RPMI7951 (cell line): ENCODE measurements at places on chromosomes 7 and 10. TPM values are rescaled to one million over a fixed set of nuclear protein-coding genes. Genes with fewer than 3 reads are reported as not detected.
A peak's percentile ranks its signal among the peaks of the same experiment; 100 is the strongest.

GRCh38 chr7:86148501-86148900 is 495.2 kb upstream of the GRM3 start:
- DNase-seq, result no peak

DNA sequence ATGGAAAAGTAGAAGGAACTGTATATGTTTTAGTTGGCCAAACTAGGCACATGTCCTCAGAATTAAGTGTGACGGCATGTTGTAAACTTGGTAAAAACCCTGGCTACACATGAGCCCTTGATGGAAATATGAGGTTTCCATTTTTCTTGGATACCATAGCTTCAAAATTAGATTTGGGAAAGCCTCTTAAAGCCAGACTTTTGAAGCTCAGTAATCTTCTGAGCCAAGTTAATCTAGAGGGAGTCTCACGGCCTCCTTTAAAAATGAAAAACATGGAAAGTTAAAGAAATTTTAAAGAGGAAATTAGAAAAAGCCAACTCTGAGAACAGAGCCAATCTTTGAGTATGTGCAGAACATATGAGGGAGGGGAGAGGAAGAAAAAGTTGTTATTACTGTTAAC is 376.0 kb downstream of the CTNNA3 start:
- DNase-seq, result no peak

- DNase-seq, result no peak
These were observed 22.9 kb downstream of the PARP12 start for GRCh38 chr7:140039896-140040295.

GRCh38 chr10:77682393-77683087 is 44.9 kb upstream of the KCNMA1 start:
- no peak for DNase-seq

- no peak for DNase-seq
These were observed 4.2 kb downstream of the RARRES2 start for GRCh38 chr7:150337179-150337578.

DNA sequence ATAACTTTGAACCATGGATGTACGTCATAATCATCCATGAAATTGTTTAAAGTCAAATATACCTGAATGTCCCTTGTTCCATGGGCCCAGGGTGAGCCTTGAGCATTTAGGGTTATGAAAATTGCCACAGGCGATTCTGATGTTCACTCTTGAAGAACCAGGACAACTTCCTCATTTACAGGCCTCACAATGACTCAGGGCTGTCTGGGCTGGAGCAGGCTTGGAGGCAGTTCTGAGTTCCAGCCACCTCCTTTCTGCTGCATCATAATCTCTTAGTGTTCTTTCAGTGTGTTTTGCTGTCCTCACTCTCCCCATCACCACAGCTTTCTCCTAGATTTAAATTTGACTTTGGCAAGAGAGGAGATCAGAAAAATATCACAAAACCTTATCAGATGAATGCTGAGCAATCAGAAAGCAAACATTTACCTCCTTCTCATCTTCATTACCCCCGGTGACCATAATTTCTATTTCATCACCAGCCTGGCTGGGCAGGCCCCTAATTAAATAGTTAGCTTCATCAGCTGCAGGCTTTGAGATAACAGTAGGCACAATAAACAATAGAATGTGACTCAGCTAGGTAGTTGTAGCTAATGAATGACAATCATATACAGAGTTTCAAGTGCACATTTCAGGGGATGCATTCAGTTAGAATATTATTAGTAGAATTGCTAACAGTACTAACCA is 571.0 kb downstream of the SH2D4B start:
- DNase-seq, result no peak

KIF11 gene
- 58.1 and 66.2 TPM in 2 replicates for total RNA-seq

DNA sequence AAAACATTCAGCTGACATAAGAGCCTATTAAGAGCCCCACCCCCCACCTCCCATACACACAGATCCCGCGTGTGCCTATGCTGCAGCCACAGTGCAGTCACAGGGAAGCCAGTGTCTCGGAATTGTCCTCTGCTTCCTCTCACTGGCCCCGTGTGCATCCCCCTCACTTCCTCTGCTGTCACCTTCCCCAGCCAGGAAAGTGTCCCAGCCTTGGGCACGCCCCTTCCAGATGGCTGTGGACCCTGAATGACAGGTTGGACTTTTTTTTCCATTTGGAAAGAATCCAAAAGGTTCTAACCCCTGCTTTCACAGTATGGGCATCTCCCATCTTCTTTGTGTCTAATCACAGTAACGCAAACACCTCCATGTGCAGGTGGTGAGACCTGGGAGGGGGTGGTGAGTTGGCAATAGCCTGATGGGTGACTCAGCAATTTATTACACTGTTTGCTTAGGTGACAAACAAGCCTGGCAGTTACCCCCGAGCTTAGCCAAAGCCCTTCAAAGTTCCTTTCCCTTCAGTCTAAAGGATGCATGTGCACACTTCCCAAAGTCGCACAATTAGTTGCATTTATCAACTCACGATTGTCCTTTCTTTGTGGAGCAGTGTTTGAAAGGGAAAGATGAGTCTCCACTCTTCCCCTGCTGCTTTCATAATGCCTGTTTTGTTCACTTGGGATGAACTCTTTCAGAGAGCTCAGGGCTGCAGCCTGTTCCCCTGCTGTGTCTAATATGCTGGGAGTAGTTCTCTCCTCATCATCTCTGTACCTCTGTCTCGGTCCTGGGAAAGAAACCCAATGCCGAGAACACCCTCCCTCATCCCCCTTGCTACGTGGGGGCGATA is 67.5 kb upstream of the EFCAB10 start:
- DNase-seq, result peak; percentile 47

- no peak for DNase-seq
These were observed 2.5 kb downstream of the PNLIPRP1 start for GRCh38 chr10:116593139-116593740.

TMEM273 gene
- not detected in 2 replicates for total RNA-seq

SYT15 gene
- under 0.01 TPM in 1 of 2 replicates, not detected in the other for total RNA-seq

MINPP1 gene
- total RNA-seq, result 36.6 and 38.4 TPM in 2 replicates

- no peak for DNase-seq
These were observed 1175.3 kb upstream of the LRRN3 start for GRCh38 chr7:109915670-109916069.

DNA sequence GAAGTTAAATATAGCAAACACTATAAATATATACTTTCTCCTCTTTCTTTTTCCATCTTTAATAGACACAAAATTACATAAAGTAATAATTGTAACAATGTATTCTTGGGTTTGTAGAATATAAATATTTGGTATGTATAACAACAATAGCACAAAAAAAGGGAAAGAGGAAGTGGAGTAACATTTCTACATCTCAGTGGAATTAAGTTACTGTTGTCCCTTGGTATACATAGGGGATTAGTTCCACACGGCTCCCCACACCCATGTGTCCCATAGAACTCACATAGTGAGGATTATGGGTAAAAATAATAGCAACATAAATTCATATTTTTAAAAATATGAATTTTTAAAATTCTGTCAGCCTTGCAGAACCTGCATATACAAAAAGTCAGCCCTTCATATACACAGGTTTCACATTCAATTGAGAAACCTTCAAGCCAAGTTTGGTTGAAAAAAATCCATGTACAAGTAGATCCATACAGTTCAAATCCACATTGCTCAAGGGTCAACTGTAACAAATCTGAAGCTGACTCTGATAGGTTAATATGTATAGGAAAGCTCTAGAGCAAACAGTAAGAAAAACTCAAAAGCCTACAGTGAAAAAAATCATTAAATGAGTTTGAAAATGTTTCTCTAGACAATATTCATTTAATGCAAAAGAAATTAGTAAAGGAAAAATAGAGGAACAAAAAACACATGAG is 92.4 kb downstream of the HYCC1 start:
- DNase-seq, result no peak

- DNase-seq, result no peak
These were observed 6.6 kb upstream of the LGI1 start for GRCh38 chr10:93751124-93751523.

GRCh38 chr7:101563943-101564777 is 64.9 kb downstream of the MYL10 start:
- no peak for DNase-seq

ADCY1 gene
- total RNA-seq, result 3.1 and 4.4 TPM in 2 replicates

DNA sequence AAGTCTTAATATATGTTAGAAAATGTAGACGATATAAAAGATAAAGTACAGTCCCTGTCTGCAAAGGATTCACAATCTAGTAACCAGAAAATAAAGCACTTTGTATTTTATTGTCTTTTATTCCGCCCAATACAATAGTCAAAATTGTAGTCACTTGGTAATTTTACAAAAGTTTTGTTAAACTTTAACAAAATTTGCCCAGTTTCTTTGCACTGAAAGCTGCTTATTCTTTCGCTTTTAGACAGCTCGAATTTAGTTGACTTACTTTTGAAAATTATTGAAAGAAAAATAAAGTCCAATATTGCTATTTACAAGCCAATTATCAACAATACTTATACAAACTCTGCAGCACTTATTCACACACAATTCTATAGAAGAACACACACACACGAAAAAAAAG is 534.9 kb upstream of the LRRTM3 start:
- no peak for DNase-seq

GRCh38 chr7:7609330-7609729 is 31.2 kb upstream of the UMAD1 start:
- DNase-seq, result no peak

ANKRD22 gene
- not detected in 2 replicates for total RNA-seq

DNA sequence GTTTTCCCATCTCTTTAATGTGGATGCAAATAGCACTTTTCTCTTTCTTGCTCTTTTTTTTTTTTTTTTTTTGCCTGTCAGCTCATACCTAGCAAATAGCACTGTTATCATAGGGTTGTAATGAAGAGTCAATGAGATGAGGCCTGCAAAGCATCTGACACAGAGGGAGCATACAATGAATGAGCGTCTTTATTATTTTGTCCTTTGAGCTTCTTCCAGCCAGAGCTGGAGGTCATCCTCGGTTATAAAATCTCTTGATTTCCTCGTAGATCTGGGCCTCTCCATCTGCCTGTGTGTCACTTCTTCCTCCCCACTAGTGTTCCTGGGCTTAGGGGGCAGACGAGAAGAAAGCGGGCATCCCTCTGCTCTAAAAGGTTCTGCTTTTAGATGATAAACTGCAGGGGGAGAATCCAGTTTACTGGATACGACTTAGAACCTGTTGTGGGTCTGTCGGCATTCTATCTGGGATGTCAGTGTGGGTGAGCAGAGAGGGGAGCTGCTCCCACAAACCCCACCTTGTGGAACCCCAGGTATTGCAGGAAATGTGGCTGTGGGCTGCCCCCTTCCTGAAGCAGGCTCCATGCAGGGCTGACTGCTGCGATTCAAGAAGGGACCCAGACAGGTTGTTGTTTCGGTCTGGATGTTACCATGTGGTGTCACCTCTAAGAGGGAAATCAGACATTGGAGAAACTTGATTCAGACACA is 135.8 kb upstream of the GPR26 start:
- no peak for DNase-seq

DNA sequence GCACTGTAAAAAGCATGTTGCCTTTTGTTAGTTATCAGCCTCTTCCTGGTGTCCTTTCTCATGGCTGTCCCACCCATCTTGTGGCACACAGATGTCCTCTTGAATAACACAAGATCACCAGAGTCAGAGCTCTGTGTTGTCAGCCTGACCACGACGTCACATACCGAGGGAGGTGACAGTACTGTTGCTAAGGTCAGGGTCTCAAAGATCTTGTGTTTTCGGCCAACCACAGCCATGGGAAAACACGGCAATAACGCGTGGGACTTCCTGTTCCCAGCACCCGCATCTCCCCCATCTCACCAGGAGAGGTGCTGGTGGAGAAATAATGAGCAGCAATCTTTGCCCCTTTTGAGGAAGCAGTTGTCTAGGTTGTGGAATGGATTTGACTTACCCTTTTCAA is 40.4 kb downstream of the NPVF start:
- DNase-seq, result no peak

- no peak for DNase-seq
These were observed 1190.6 kb downstream of the SORCS1 start for GRCh38 chr10:105973902-105974301.

SUN3 gene
- total RNA-seq, result not detected in 2 replicates

TRPV6 gene
- not detected in 2 replicates for total RNA-seq

DNA sequence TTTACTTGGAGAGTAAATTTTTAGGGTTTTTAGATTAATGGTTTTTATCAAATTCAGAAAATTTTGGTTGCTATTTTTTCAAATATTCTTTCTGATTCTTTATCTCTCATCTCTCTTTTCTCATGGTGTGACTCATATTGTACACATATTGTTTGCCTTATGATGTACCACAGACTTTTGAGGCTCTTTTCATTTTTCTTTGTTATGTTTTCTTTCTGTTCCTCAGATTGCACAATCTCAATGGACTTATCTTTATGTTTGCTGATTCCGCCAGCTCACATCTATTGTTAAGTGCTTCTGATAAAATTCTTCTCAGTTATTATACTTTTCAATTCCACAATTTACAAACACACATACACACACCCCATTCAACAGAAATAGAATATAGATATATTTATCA is 168.2 kb upstream of the IGFBP3 start:
- DNase-seq, result no peak

GRCh38 chr10:131654471-131655087 is 246.2 kb upstream of the PPP2R2D start:
- DNase-seq, result no peak

- DNase-seq, result peak; percentile 27
These were observed 70.4 kb downstream of the ITIH5 start for GRCh38 chr10:7596356-7596755.

DNA sequence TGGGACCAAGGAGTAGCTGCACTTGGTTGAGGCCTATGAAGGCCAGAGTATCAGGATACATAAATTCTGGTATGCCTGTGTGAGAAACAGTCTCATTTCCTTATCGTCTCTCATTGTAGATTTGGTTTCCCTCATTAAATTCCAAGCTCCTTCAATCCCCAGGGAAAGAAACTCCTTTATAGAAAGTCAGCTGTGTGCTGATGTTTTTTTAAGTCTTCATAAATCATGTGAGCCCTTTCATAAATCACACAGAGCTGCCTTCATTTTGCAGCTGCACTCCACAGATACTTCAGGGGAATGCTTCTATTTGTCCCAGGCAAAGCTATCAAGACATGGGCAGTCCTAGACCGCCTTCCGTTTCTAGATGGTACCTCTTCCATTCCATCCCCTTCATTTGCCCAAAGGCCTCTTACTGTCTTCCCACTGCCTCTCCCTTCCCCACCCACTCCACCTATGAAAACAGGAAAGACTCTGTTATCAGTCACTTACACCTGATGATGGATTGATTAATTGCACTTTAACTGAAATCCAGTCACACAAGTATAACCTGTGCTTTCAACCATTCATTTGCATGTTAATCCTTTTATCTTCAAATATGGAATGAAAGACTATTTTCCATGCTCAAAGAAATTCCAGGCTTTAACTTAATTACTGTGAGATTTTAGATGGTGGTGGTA is 290.2 kb downstream of the C7orf25 start:
- no peak for DNase-seq

CFAP70 gene
- total RNA-seq, result 0.12 TPM in 1 of 2 replicates, not detected in the other

DNA sequence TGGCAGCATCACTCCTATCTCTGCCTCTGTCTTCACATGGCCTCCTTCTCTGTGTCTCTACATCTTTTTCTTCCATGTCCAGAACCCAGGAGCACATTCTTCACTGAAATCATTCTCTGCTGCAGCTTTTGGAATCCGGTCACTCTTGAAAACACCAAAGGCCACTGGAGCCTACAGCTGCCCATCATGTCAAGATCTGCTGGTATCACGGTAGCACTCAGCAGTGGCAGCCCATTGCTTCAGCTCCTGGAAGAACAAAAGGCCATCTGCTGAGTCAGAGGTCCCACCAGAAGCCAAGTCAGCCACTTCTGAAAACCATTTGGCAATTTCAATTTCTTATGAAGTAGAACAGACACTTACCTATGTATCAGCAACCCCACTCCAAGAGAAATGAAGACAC is 6.1 kb upstream of the PCBD1 start:
- DNase-seq, result no peak

COL17A1 gene
- total RNA-seq, result 2.0 and 2.6 TPM in 2 replicates

GRCh38 chr10:3077509-3077908 is 10.2 kb downstream of the PFKP start:
- DNase-seq, result no peak

GRCh38 chr10:100887761-100888296 is 24.9 kb upstream of the SLF2 start:
- DNase-seq, result no peak

NAPEPLD gene
- total RNA-seq, result 5.8 and 7.2 TPM in 2 replicates
